ENCODE measurements at places on chromosomes 6 and 20.

- no peak for DNase-seq
Observed at GRCh38 chr6:132132924-132133639, 181.9 kb upstream of the CCN2 start.

GRCh38 chr6:104126315-104127005 lies 733.3 kb downstream of the HACE1 start:
- no peak for DNase-seq

GRCh38 chr20:49505518-49505917 lies 23.1 kb upstream of the KCNB1 start:
- DNase-seq: no peak

GRCh38 chr6:108755257-108756240 lies 92.7 kb upstream of the ARMC2 start:
- no peak for DNase-seq

DNA sequence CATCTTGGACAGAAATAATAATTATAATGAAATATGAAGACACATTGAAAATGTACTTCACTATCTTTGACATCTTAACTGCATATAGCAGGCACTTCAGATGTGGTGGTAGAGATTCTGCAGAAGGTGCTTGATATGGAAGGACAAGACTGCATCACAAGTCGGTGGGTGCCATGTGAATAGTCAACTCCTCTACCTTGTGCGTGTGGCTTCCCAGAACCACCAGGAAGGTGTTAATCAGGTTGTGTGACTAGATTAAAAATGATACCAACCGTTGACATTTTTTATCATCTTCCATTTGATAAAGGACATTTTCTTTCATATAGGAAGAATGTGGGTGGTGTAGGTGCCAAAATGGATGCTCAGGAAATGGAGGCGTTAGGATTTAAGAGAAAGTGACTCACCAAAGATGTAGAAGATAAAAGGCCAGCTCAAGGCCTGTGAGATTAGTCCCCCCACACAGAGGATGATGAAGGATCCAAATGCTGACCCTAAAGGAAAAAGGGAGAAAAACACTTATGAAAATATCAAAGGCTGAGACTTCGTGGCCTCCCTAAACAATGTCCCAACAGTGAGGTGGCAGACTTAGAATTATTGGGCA lies 12.3 kb downstream of the SLC17A2 start:
- no peak for DNase-seq

- no peak for DNase-seq
Observed at GRCh38 chr6:148590883-148591282, 155.9 kb upstream of the UST start.

GRCh38 chr6:88565836-88566235 lies 397.6 kb downstream of the RNGTT start:
- DNase-seq: no peak

DNA sequence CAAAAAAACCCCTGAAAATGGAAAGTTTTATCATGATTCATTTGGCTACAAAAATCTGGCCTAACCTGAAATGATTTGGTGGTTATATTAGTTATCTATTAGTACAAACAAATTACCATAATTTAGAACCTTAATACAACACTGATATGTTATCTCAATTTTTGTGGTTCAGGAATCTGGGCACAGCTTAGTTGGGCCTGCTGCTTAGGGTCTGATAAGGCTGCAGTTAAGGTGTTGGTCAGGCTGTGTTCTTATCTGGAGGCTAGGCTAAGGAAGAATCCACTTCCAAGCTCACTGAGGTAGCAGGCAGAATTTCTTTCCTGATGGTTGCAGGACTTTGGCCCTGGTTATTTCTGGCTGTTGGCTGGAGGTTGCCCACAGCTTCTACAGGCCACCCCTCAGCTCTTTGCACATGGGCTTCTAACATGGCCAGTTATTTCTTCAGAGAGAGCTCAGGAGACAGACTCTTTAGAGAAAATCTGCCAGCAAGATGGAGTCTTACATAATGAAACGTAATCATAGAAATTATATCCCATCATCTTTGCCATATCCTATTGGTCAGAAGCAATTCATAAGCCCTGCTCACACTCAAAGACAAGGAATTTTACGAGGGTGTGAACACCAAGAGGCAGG lies 11.4 kb downstream of the TRIM38 start:
- DNase-seq: no peak

- no peak for DNase-seq
Observed at GRCh38 chr6:16305246-16305725, 66.9 kb downstream of the GMPR start.

GRCh38 chr6:147001621-147002020 lies 202.6 kb upstream of the STXBP5 start:
- DNase-seq: no peak

- no peak for DNase-seq
Observed at GRCh38 chr6:139613496-139613895, 239.0 kb upstream of the CITED2 start.

- DNase-seq: no peak
Observed at GRCh38 chr20:33160681-33161080, 7.3 kb upstream of the BPIFA2 start.

DNA sequence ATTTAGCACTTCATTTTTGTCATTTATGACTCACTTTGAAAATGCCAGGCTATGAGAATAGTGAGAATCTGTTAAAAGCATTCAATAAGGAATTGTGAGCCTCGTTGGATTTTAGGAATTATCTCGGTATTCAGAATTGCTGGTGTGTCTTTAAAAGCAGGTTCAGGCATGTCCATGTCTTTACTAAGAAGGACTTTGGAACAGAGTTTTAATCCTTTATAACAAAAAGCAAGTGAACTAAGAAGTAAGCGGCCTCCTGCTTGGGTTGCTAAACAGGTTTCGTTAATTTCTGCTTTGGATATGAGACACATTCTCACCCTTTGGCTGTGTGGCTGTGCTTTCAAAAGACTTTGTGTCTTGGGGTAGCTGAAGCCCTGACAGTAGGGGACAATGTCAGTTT lies 74.9 kb downstream of the IGF2R start:
- DNase-seq: no peak

GRCh38 chr6:36135053-36135731 lies 4.9 kb downstream of the MAPK13 start:
- no peak for DNase-seq

GRCh38 chr20:62446888-62447869 lies 19.8 kb upstream of the RBBP8NL start:
- DNase-seq: no peak

DNA sequence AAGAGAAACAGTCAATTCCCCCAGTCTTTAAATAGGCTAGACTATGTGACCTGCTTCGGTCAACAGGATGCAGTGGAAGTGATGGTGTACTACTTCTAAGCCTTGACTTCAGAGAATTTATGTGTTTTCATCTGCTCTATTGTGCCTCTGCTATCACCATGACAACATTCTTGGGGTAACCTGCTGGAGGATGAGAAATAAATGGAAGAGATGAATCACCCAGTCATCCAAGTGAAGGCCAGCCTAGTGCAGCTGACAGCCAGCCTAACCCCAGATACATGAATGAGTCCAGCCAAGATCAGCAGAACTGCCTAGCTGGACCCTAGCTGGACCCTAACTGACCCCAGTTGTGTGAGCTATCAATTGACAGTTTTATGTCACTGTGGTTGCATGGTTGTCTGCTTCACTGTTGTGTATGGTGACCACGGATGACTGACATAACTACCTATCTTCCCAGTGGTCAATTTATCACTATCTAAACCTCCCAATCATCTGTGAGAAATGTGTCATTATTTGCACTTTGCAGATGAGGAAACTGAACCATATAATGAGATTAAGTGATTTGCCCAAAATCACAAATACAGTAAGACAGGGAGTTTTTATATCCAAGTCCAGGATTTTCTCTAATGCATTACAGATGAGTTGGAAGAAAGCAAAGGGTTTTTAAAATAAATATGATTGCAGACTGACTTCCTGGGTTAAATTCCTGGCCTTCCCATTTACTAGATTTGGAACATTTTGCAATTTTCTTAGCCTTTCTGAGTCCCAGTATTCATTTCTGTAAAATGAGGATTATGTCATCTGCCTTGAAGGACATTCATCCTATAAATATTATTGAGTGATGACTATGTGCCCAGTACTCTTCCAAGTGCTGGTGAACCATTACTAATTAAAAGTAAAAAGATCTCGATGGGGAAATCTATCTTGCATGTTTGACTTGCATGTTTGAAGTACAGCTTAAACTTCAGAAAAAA lies 136.4 kb upstream of the PLCB4 start:
- DNase-seq: no peak

- DNase-seq: no peak
Observed at GRCh38 chr6:158625881-158626305, 18.6 kb downstream of the DYNLT1 start.

DNA sequence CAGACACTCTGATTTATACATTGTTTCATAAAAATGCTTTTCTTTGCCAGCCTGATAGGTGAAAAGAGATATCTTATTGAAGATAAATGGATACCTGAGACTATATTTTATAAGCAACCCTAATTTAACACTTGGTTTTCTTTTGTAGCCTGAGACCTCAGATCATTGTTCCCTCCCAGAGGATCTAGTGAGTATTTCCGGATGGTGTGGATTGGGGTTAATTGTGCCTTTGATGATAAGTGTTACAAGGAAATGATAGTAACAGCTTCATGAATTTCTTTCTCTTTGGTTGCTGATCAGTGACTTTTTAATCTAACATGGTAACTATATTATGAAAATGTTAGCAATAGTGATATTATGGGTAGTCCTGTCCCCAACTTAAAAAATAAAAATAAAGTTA lies 30.4 kb downstream of the KDM1B start:
- no peak for DNase-seq

GRCh38 chr6:89999154-89999553 lies 104.9 kb downstream of the GJA10 start:
- DNase-seq: no peak

Measured in effector CD8-positive, alpha-beta T cell (primary cell).